ENCODE measurements at places on chromosomes 11 and 22.

DNA sequence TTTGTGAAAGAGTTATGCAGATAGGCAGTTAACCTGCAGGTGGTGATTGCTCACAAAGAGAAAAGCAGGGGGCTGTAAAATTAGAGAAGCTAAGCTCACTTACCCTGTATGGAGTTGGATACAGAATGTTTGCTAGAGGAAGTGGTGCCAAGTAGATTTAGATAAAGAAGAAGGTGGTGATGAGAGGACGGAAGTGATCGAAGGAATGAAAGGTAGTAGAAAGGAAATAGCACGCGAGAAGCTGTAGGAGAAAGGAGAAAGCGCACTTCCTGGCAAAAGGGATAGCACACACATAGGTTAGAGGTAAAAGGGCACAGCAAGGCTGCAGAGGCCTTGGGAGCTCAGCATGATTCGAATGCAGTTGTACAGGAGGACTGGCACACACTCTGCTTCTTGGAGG lies 87.3 kb upstream of the CTSC start:
- no peak for DNase-seq

- DNase-seq, result no peak
These were observed 838 bp downstream of the BCL9L start for GRCh38 chr11:118924591-118925585.

DNA sequence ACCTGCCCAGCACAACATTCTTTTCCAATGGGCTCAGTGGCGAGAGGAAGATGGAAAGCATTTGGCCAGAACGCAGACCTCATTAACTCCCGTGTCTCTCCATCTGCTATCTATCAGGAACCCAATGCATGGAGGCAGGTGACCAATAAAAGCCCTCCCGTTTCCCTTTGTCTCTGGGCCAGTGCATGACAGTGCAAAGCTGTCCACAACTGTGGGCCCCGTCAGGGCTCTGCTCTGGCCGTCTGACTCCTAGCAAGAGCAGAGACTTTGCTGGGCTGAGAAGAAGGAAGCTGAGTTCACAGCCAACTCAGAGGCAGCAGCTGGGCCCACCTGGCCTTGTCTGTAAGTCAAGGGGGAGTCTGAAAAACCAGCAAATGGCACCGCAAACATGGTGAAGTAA lies 177.8 kb downstream of the TENM4 start:
- DNase-seq, result no peak

DNA sequence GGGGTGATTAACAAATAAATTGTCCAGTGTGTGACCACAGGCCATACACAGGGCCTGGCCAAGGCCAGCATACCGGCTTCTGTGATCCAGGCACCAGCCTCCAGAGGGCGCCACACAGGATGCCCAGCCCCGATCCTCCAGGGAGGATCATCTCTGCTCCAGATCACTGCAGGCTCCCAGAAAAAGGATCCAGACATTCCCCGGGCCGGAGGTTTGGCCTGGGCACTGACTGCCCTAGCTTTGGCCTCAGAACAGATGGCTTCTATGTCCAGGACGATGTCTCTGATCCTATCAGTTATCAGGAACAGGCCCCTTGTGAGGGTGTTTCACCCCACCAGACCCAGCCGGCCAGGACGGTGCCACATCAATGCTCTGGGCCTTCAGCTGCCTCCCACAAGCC lies 74.5 kb upstream of the LMO1 start:
- no peak for DNase-seq

DNA sequence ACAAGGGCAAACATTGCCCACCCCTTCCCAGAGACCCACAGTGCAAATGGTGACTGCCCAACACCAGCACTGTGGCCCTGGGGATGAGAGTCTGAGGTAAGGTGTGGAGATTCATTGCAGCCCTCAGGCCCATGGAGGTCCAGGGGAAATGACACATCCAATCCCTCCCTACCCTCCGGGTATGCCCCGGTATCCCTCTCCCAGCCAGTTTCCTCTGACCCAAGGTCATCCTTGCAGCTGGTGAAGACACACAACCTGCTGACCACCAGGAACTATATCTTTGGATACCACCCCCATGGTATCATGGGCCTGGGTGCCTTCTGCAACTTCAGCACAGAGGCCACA lies 18.9 kb upstream of the UVRAG start:
- no peak for DNase-seq

GRCh38 chr11:106231591-106231990 lies 154.1 kb downstream of the AASDHPPT start:
- no peak for DNase-seq

GRCh38 chr11:81772166-81772565 lies 961.5 kb downstream of the FAM181B start:
- no peak for DNase-seq

DNA sequence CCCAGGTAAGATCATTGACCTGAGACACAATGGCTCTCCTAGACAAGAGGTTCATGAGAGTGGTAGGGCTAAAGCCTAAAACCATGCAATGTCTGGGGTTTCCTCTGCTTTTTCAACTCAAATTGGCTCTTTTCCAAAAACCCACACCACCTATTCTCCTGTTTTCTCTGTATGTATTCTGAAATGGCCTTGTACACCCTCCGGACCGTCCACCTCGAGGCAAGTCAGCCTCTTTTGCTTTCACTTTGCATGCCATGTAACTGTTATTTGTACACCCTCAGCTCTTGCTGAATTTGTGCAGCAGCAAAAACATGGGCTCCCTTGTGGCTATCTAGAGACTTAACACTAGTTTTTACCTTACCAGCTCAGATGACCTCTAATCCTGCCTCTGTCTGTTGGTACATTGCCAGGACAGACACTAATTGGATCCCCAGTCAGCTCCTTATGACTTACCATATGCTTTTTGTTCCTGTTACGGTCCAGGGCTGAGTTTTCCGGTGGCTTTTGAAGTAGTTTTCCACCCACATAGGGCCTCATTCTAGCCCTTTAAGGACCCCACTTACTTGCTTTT lies 288.0 kb downstream of the SBF2 start:
- no peak for DNase-seq

- DNase-seq, result no peak
These were observed 41.5 kb upstream of the EP300 start for GRCh38 chr22:41050883-41051282.

GRCh38 chr11:65003282-65003681 lies 6.5 kb upstream of the BATF2 start:
- DNase-seq, result no peak

GRCh38 chr11:37322333-37323194 lies 724.5 kb upstream of the RAG2 start:
- DNase-seq, result no peak

DNA sequence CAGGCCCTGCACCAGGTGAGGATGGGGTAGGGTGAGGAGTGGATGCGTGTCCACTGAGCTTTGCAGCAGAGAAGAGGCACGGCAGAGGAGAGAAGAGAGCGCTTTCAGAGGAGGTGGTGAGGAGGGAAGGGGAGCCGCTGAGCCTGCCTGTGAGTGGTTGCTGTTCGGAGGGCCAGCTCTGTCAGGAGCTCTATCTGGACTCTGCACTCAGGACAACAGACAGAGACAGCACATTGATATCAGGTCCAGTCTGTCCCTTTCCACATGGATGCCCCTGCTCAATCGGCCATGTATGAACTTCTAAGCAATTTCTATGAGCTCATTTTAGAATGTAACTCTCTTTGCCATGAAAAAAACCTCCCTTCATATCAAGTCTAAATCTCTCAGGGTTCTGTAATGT lies 158.6 kb downstream of the KIRREL3 start:
- no peak for DNase-seq

DNA sequence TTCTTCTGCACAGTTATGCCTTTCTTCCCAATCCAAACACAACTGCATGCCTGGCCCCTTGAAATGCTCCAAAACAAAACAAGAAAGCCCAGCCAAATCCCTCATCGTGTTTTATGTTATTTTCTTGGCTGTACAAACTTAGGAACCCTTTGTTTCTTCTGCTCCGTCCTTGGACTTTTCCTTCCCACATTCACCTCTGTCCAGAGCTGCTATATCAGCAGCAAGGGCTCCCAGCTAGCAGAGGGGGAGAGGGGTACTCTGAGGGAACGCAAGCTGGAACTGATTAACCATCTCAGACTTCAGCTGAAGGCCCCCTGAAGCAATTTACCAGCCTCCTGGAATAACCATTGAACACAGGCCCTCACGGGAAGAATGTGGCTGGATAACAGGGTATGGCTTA lies 214.7 kb downstream of the TENM4 start:
- no peak for DNase-seq

DNA sequence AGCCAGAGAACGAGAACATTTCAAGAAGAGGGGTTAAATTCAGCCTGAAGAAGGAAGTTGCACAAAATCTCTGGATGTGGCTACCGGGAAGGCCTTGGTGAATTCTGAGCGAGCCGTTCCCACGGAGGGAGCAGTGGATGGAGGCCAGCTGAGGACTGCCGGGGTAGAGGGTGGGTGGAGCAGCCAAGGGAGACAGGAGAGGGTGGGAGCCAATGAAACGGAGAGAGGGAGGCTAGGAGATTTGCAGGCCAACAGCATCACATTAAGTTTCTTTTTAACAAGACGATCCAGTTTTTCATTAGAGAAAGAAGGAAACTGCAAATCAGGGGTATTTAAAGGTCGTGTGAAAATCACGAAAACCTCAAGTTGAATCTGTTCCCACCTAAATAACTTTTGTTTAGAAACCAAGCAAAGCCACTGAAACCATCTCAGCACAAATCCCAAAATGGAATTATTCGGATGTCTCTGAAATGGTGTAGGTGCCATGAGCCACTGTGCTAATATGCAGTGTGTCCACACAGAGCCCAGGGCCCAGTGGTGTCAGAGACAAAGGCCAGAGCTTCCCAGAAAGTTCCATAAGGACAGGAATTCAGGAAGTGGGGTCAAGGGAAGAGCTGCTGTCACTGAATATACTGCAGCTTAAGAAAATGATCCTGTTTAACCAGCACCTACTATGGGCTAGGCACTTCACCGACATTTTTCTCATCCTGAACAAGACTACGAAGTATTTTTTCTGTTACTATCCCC lies 59.7 kb upstream of the SLC35C1 start:
- DNase-seq, result no peak

DNA sequence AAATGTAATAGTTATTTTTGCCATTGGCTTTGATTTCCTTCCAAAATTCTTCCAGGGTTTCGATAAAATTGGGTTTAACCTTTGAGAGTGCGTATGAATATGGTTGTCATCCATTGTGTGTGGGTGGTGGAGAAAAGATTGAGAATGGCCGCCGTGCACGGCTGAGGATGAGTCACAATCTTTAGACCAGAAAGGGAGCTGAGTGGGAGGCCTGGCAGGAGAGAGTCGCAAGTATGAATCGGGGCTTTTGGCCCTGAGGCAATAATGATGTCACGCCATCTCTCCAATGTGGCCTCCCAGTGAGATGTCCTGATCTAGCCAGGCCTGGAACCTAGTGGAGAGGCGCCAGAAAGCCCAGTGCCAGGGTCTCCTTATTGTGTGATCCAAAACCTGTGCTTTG lies 33.1 kb upstream of the SMPD1 start:
- DNase-seq, result no peak

GRCh38 chr11:112285841-112286311 lies 25.2 kb upstream of the PLET1 start:
- no peak for DNase-seq

DNA sequence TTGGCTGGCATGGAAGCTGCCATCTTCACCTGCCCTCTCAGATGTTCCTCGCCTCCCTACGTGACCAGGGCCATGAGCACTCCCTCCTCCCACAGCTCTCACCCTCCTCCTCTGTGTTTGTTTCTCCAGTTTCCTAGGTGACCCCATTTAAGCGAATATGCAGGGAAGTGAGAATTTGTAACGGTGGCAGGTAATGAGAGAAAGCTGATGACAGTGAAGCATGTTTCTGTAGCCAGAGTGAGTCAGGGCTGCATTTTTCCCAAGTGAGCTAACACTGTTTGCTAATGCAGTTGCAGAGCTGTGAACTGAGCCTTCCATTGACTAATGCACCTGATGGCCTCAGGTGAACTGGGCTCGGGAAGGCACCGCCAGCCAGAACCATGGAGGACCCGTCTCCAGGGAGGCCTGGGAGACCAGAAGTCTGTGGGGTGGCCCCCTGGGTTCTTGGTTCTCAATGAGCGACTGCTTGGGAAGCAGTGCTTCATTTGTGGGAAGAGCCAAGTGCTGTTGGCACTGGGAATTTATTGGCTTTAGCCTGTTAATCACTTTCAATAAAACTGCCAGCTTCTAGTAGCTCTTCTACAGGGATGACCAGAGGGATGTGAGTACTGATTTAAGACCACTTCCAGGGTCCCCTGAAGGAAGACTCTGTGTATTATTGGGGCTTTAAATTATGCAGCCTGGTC lies 64.5 kb downstream of the BARX2 start:
- DNase-seq, result no peak

DNA sequence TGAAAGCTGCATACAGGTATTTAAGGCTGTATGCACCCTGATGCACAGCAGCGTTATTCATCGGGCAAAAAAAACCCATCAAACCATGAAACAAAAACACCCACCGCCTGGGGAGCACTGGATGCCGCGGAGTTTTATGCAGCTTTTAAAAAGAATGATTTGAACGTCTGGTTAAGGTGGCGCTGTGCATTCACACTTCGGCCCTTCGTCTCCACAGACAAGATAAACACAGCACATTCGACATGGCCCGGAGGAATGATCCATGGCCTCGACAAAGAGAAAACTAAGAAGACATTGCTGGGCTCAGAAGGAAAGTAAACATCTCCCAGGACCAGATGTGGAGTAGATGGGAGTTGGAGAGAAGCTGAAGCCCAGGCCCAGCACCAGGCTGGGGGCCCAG lies 40.8 kb upstream of the GAL start:
- no peak for DNase-seq

- DNase-seq, result no peak
These were observed 919.4 kb upstream of the CNTN5 start for GRCh38 chr11:98101329-98101728.

GRCh38 chr11:116072133-116072532 lies 567.9 kb upstream of the CADM1 start:
- DNase-seq, result no peak

DNA sequence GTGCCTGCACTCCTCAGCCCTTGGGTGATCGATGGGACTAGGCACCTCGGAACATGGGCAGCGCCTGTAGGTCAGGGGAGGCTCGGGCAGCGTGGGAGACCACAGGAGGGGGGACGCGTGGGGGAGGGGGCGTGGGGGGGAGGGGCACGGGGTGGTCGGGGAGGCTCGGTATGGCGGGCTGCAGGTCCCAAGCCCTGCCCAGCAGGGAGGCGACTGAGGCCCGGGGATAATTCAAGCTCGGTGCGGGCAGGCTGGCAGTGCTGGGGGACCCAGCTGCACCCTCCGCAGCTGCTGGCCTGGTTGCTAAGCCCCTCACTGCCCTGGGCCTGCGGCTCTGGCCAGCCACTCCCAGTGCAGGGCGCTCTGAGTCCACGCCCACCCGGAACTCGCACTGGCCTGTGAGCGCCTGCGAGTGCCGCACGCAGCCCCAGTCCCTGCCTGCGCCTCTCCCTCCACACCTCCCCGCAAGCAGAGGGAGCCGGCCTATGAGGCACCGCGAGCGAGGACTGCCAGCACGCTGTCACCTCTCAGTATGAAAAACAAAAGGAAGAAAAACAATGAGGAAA lies 1698.3 kb upstream of the RAG2 start:
- no peak for DNase-seq
